ENCODE measurements at places on chromosomes 11 and 22.

GRCh38 chr22:27801202-27801615 lies 347 bp downstream of the MN1 start:
- peak overlapping the region; percentile 78 for H3K4me3 ChIP-seq
- peak; percentile 35 for DNase-seq
- H3K27me3 ChIP-seq, result peaks cover 39% of the 10 kb centered on the region
- H3K36me3 ChIP-seq, result peaks cover 2% of the 10 kb centered on the region
- peaks cover 11% of the 10 kb centered on the region for H3K4me1 ChIP-seq

GRCh38 chr11:108825381-108825780 lies 160.5 kb downstream of the DDX10 start:
- no peak for DNase-seq
- no peaks in the 10 kb centered on the region for H3K27me3 ChIP-seq
- peaks cover 7% of the 10 kb centered on the region for H3K4me1 ChIP-seq

DNA sequence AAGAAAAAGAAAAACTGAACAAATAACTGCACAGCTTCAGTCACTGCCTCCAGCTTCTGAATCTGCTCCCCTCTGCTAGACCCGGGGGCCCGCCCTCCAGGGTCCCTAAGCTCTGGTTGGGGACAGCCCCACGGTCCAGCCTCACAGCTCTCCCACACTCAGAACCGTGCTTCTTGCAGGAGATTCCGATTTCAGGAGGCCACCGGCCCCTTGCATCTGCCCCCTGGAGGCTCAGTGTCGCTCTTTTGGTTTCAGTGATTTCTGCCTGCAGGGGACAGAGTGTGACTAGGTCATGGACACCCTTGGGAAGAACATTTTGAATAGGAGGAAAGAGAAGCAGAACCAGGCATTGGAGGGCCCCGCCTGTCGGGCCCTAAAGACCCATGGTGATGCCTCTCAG lies 23.1 kb upstream of the RPS3 start:
- H3K27me3 ChIP-seq, result peaks cover 3% of the 10 kb centered on the region
- H3K36me3 ChIP-seq, result no peaks in the 10 kb centered on the region
- H3K4me3 ChIP-seq, result no peak overlapping the region
- H3K4me1 ChIP-seq, result peaks cover 18% of the 10 kb centered on the region
- H3K27ac ChIP-seq, result peak overlapping the region; percentile 76

DNA sequence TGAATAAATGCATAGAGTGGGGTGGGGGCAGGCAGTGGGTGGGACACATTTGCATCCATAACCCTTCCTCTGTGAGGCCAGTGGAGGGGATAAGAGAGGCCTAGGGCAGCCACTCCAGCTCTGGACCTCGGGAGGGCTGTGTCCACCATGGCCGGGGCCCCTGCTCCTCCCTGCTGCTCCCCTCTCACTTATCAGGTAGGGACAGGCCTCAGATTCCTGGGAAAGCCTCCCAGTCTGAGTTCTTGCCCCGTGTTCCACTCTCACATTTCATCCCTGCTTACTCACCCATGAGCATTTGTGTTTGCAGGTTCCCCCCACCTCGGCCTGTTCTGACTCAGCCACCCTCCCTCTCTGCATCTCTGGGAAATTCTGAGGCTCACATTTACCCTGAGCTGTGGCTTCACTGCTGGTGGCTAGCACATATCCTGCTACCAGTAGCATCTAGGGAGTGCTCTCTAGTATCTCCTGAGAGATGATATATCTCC lies 128.7 kb upstream of the TOP3B start:
- H3K4me3 ChIP-seq, result no peak overlapping the region
- H3K4me1 ChIP-seq, result peaks cover 9% of the 10 kb centered on the region

DNA sequence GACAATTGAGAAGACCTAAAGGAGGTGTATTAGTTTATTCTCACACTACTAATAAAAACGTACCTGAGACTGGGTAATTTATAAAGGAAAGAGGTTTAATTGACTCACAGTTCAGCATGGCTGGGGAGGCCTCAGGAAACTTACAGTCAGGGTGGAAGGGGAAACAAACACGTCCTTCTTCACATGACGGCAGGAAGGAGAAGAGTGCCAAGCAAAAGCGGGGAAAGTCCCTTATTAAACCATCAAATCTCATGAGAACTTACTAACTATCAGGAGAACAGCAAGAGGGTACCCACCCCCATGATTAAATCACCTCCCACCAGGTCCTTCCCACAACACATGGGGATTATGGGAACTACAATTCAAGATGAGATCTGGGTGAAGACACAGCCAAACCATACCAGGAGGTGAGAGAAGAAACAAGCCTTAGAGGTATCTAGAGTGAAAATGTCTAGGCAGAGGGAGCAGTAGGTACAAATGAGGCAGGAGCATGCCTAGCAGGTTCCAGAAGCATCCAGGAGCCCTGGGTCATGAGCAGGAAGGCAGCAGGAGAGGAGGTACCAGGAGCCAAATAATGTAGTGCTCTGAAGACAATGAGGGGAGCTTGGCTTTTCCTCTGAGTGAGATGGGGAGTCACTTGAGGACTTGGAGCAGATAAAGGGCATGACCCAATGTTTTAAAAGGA lies 31.6 kb downstream of the IL10RA start:
- no peaks in the 10 kb centered on the region for H3K4me1 ChIP-seq
- H3K4me3 ChIP-seq, result no peak overlapping the region
- no peak overlapping the region for H3K27ac ChIP-seq
- peaks cover 24% of the 10 kb centered on the region for H3K27me3 ChIP-seq
- no peaks in the 10 kb centered on the region for H3K36me3 ChIP-seq

- DNase-seq, result no peak
- H3K27me3 ChIP-seq, result no peaks in the 10 kb centered on the region
- H3K27ac ChIP-seq, result no peak overlapping the region
- H3K4me3 ChIP-seq, result no peak overlapping the region
- H3K36me3 ChIP-seq, result no peaks in the 10 kb centered on the region
These were observed 12.2 kb downstream of the OR4D9 start for GRCh38 chr11:59523541-59523940.

GRCh38 chr11:5364214-5364613 lies 12.9 kb downstream of the OR51B6 start:
- H3K27me3 ChIP-seq, result no peaks in the 10 kb centered on the region
- H3K27ac ChIP-seq, result no peak overlapping the region
- H3K36me3 ChIP-seq, result no peaks in the 10 kb centered on the region
- H3K4me3 ChIP-seq, result no peak overlapping the region

GRCh38 chr11:17428925-17429324 lies 40.5 kb upstream of the KCNJ11 start:
- H3K36me3 ChIP-seq, result no peaks in the 10 kb centered on the region
- H3K4me1 ChIP-seq, result peaks cover under 1% of the 10 kb centered on the region
- H3K4me3 ChIP-seq, result no peak overlapping the region
- no peak for DNase-seq
- peaks cover 26% of the 10 kb centered on the region for H3K27me3 ChIP-seq

GRCh38 chr11:72602250-72602904 lies 71.8 kb downstream of the PDE2A start:
- H3K36me3 ChIP-seq, result no peaks in the 10 kb centered on the region
- H3K4me3 ChIP-seq, result no peak overlapping the region
- H3K4me1 ChIP-seq, result no peaks in the 10 kb centered on the region
- DNase-seq, result no peak
- H3K27me3 ChIP-seq, result peaks cover 50% of the 10 kb centered on the region

DNA sequence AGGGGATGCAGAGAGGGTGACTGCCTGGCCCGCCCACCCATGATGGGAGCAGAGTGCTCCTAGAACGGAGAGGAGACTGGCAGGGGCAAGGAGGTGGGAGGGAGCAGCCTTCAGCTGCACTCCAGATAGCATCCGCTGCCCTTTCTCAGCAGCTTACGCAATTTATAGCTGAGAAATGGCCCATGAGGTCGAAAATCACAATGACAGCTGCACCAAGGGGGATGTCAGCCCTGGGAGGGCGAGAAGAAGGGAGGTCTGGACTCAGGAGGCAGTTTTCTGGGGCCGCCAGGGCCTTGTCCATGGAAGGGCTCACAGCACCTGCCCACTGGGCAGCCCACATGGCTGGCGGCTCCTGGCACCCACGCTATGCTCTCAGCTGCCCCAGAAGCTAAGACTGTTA lies 17.6 kb upstream of the MOB2 start:
- no peak overlapping the region for H3K27ac ChIP-seq
- H3K4me1 ChIP-seq, result peaks cover 8% of the 10 kb centered on the region
- DNase-seq, result no peak

DNA sequence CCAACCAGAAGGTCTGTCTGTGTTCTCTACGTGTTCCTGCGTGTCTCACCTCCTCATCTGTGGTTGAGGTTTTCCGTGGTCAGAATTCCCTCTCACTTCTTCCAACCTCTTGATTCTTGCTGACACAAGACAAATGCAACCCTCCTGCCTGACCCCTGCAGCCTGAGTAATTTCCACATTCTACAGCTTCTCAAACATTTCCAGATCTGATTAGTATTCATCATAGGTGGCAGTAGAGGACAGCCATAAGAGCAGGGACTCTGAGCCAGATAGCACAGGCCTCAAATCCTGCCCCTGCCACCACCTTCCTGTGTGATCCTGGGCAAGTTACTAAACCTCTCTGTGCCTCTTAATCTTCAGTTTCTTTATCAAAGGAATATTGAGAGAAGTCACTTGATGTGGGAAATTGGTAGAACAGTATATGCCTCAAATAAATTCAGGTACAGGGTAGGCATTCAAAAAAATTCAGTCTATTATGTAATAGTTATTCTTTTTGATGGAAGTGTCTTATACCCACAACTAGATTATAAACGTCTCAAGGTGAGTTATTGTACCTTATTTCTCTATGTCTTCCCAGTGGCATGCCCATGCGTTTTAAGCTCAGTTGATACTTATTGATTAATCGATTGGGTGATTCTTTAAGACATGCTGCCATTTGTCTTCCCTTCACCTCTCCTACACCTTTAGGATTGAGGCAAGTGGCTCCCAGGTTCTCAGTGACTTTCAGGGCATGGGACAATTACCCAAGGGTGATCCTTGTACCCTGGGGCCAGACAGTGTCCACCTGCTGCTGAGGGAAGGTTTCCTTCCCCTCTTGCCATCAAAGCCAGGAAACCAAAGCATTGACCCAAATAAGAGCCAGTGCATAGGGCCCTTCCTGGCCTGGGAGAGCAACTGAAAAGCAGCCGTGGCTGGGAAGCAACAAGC lies 19.6 kb downstream of the POU2AF1 start:
- peak overlapping the region; percentile 22 for H3K27ac ChIP-seq
- no peak overlapping the region for H3K4me3 ChIP-seq
- H3K27me3 ChIP-seq, result peaks cover 4% of the 10 kb centered on the region
- H3K36me3 ChIP-seq, result no peaks in the 10 kb centered on the region

GRCh38 chr11:15742626-15743519 lies 613.5 kb downstream of the SOX6 start:
- no peaks in the 10 kb centered on the region for H3K4me1 ChIP-seq
- DNase-seq, result no peak
- H3K36me3 ChIP-seq, result no peaks in the 10 kb centered on the region
- no peak overlapping the region for H3K27ac ChIP-seq
- H3K4me3 ChIP-seq, result no peak overlapping the region

DNA sequence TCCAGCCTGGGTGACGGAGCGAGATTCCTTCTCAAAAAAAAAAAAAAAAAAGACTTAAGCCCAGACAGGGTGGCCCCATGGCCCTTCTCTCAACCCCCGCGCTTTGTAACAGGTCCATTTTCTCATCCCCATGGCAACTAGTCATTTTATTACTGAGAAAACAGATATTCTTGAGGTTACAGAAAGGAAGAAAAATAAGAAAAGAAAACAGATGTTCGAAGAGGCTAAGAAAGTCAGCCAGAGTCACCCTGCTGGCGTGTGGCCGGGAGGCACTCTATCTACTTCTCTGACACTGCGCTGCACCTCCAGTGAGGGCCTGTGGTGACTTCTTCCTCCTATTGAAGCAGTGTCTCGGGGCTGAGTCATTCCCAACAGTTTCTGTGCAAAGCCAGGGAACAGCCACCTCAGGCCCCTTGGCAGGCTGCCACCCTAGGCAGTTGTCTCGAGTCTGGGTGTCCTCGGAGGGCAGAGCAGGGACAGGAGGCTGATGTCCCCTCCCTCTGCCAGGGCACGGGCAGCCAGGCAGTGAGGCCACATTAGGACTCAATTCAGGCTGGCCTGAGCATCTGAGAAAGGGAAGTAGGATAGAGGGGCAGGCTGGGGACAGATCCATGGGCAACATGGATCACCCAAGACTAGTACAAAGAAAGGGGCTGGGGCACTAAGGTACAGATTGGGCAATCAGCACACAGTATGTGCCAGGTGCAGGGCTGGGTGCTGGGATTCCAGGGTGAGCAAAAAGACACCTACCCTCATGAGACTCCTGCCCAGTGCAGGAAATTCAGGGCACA lies 16.4 kb upstream of the SYVN1 start:
- H3K27ac ChIP-seq, result no peak overlapping the region
- no peak for DNase-seq
- H3K36me3 ChIP-seq, result no peaks in the 10 kb centered on the region
- H3K4me1 ChIP-seq, result no peaks in the 10 kb centered on the region
- no peak overlapping the region for H3K4me3 ChIP-seq

DNA sequence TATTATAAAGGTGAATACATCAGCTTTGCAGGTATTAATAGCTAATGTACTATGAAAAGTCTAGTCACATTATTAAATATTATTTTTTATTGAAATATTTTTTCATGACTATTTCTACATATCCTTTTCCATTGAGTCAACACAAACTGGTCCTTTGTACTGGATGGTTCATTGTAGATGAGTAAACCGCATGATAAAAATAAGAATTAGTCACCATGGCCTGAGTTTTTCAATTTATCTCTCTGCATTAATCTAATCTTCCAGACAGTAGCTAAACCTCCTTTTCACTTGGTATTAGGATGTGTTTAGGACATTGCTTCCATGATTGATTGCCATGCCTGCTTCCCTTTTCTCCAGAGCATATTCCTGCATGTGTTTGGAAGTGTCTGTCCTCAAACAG lies 439.4 kb upstream of the ARHGAP42 start:
- no peak overlapping the region for H3K27ac ChIP-seq
- no peaks in the 10 kb centered on the region for H3K36me3 ChIP-seq
- H3K27me3 ChIP-seq, result no peaks in the 10 kb centered on the region
- no peaks in the 10 kb centered on the region for H3K4me1 ChIP-seq
- no peak for DNase-seq

- peak overlapping the region; percentile 93 for H3K27ac ChIP-seq
- H3K4me3 ChIP-seq, result peak overlapping the region; percentile 97
- no peaks in the 10 kb centered on the region for H3K27me3 ChIP-seq
- H3K36me3 ChIP-seq, result no peaks in the 10 kb centered on the region
These were observed 877 bp downstream of the SLC25A17 start for GRCh38 chr22:40818192-40818746.

GRCh38 chr11:12251666-12252560 lies 125.5 kb upstream of the PARVA start:
- DNase-seq, result no peak
- peaks cover 53% of the 10 kb centered on the region for H3K4me1 ChIP-seq
- H3K4me3 ChIP-seq, result no peak overlapping the region
- H3K27me3 ChIP-seq, result no peaks in the 10 kb centered on the region
- no peaks in the 10 kb centered on the region for H3K36me3 ChIP-seq

GRCh38 chr11:57460022-57460757 lies at the start of gene RTN4RL2:
Gene RTN4RL2, plus strand, starts transcription at chr11:57460528. Its CDS starts 338 bp downstream, at chr11:57460866.
- H3K27ac ChIP-seq, result peak within 1 kb of the TSS; percentile 16
- H3K36me3 ChIP-seq, result peaks cover 1% of the 10 kb centered on the region
- peak within 1 kb of the TSS; percentile 75 for H3K4me3 ChIP-seq
- peaks cover 65% of the 10 kb centered on the region for H3K27me3 ChIP-seq

DNA sequence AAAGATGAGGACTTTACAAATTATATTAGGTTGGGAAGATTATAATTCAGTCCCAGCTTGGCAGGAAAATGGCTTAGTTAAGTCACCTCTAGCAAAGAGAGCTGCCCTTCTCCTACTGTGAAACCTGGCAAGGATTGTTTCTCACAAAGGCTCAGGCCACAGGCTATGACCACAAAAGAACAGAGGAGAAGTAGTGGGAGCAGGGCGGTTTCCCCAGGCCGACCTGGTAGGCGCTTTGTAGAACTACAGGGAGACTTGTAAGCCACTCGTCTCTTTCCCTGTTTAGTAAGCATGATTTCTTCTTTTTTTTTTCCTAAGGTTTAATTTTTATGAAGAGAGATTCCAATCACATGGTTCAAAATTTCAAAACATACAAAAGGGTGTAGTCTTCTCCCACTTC lies 4.6 kb downstream of the SNAP29 start:
- no peaks in the 10 kb centered on the region for H3K36me3 ChIP-seq
- H3K4me1 ChIP-seq, result peaks cover 25% of the 10 kb centered on the region
- H3K27me3 ChIP-seq, result no peaks in the 10 kb centered on the region
- no peak overlapping the region for H3K4me3 ChIP-seq
- no peak overlapping the region for H3K27ac ChIP-seq

Data from progenitor cell of endocrine pancreas (in vitro differentiated cells).